ENCODE measurements at places on chromosomes 1 and 21.

- DNase-seq: no peak
Measured at GRCh38 chr1:18464665-18465050, 16.1 kb upstream of the KLHDC7A start.

DNA sequence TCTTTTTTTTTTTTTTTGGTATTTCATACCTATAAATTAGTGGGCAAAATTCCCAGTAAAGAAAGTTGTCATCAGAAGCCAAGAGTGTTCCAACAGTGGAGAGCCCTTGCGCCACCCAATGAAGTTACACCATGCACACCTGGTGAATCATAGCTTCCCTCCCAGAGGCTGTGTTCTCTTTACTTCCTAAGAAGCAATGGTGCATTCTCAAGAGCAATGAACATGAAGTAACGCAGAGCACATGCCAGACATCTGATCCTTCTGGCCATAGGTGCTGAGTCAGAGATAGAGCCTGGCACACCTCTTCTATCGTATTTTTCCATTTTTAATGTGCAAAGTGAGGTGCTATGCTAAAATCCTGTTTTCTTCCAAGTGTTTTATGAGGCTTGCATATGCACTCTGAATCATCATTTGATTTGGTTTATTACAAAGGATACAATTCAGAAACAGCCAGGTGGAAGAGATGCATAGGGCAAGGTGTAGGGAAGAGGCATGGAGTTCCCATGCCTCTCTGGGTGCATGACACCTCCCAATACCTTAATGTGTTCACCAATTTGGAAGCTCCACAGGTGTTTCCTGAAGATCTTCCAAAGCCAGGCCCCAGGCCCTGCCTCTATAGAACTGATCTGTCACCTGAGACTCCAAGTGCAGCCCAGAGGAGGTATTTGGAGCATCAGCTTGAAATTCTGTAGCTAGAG, 408.0 kb downstream of the SIPA1L2 start:
- DNase-seq: no peak

DNA sequence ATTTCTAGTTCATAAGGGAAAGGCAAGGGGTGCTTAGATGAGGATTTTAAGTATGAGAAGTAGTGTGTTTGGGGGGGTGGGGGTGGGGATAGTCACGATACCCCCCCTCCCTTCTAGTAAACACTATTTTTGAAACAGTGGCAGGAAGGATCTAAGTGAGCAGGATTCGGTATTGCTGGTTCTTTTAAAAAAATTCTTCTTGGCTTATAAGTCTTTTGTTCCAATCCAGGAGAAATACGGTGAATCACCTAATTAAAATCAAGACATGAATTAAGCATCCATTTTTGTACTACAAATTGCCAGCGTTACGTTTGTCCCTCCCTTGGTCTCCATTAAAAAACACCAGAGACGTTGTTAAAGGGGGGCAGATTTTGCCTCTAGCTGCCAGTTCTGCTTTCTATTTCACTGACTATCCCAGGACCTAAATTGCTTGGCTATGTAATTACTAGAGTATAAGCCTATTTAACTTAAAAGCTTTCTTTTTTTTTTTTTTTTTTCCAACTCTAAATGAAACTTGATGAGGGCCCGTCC, 911 bp downstream of the LMO4 start:
- DNase-seq: no peak

DNA sequence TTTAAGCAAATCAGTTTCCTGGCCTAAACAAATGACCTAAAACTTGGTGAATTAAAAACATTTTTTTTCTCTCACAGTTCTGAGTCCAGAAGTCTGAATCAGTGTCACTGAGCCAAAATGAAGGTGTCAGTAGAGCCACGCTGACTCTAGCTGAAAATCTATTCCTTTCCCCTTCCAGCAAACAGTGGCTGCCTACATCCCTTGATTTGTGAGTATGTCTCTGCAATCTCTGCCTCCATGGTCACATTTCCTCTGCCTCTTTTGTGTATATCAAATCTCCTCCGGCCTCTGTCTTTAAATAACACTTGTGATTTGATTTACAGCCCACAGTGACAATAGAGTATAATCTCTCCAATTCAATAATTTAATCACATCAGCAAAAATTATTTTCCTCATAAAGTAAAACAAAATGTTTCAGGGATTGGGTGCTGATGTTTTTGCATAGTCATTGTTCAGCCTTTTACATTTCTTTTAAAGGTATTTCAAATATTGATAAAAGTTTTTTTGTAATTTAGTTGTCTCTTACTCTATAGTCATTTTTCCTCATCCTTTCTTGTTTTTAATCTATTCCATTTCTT, 1715.4 kb downstream of the BRINP3 start:
- no peak for DNase-seq

GRCh38 chr1:53311702-53312305, 16.1 kb downstream of the LRP8 start:
- no peak for DNase-seq

- no peak for DNase-seq
Measured at GRCh38 chr1:223133306-223133823, 9.7 kb downstream of the TLR5 start.

DNA sequence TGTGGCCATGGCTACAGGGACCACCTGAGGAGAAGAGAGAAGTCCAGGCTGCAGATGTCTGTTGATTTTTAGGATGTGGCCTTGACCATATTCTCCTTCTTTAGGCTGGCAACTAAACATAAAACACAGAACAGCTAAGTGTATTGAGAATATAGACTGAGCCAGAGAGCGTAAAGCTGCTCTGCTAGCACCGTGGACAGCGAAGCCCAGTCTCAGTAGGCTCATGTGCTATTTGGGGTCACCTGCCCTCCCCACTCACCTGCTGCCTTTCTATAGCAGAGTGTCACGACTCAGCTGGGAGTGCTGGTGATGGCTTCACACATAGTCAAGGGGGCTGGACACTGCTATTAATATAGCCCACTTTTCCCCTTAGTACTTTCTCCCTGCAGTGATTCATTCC, 278.5 kb downstream of the KCNH1 start:
- no peak for DNase-seq

- no peak for DNase-seq
Measured at GRCh38 chr1:29824511-29825273, 588.4 kb downstream of the PTPRU start.

DNA sequence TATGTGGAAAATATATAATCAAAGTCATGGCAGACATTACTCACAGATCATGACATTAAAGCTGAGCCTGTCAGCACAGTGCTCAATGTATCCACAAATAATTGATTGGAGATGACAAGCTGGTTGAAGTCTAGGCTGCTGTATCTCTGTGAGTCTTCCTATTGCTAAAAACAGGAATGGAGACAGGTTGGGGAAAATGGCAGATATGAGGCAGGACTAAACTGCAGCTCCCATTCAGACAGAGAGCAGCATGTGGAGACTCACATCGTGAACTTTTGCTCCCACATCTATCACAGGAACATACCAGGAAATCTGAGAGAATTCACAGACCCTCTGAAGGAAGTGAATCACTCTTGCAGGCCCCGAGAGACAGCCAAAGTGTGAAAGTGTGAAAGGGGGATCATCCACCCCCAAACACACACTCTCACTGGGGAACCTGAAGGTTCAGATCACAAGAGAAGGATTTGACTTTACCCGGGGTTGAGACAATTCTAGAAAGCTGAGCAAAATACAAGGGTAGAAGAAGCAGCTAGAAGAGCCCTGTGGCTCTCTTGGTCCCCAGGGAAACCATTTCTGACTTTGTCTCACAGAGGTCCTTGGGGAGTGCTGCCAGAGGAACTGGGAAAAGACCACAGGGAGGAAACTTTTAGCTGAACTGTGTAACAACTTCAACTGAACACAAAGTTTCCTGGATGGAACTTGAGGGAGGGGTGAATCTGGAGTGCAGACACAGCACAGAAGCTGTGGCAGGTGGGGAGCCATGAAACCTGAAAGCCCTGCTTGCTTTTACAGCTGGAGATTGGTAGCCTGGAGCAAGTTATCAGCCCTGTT, 173.4 kb downstream of the S1PR1 start:
- no peak for DNase-seq

DNA sequence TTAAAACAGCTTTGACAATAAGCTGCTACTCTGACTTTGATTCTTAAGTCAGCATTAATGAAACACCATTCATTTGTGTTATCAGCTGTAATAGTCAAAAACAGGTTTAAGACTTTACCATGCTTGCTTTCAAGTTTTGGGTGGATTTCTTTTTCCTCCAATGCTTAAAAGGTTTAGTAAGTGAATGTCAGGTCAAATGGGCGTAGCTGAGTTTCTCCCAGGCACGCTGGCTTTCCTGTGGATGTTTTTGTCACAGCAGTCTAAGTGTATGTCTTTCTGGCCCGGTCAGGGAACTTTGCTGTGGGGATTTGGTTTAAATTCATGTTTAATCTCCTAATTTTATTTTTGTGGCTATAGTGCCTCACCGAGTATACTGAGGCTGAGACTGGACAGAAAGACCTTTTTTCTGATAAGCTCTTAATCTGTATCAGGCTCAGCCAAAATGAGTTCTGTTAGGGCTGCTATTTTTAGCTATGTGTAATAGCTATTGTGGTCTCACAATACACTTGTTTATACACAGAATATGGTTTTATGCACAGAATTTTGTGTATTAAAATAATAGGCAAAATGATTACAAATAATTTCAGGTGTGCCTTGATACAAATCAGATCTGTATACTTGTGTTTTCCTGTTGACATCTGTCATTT, 292.8 kb downstream of the DISC1 start:
- DNase-seq: no peak

DNA sequence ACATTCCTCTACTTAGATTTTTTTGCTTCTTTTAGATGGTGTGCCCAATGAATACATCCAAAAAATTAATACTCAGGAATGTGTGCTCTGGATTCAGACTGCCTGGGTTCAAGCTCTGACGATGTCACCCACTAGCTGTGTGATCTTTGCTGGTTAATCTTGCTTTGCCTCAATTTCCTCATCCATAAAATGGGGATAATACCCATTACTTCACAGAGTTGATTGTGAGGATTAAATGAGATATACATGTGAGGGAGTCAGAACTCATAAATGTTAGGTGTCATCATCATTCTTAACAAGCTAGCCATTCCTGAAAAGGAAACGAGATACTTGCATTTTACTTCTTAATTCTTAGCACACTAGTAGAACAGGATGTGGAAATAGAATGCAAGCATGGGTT, 12.9 kb upstream of the TTF2 start:
- no peak for DNase-seq

DNA sequence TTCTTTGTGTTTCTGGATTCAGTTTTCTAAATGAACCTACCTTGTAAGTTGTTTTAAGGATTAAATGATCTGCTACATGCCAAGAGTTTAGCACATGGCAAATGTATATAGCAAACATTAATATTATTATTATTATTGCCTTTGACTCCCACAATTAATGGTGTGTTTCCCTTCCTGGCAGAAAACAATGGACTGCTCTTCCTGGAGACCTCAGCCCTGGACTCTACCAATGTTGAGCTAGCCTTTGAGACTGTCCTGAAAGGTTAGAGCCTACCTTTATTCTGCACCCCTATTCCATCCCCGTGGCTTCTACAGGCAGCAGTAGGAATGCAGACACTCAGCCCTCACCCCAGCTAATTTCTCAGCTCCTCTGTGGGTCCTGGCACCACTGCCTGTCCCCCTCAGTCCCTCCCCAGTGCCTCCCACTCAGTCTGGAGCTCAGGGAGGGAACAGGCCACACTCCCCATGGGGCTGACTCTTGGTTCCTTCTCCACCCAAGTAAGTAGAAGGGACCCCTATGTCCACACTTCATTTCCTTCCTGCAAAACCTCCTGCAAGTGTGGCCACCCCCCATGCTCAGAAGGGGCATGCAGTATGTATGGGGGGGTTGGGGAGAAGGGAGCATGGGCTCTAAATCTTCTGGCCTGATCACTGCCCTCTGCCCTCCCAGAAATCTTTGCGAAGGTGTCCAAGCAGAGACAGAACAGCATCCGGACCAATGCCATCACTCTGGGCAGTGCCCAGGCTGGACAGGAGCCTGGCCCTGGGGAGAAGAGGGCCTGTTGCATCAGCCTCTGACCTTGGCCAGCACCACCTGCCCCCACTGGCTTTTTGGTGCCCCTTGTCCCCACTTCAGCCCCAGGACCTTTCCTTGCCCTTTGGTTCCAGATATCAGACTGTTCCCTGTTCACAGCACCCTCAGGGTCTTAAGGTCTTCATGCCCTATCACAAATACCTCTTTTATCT, 8.8 kb downstream of the RAB25 start:
- no peak for DNase-seq
